ENCODE measurements at places on chromosomes 5 and 9.

GRCh38 chr5:176812269-176813259, 2.2 kb downstream of the UNC5A start:
- no peak for DNase-seq

DNA sequence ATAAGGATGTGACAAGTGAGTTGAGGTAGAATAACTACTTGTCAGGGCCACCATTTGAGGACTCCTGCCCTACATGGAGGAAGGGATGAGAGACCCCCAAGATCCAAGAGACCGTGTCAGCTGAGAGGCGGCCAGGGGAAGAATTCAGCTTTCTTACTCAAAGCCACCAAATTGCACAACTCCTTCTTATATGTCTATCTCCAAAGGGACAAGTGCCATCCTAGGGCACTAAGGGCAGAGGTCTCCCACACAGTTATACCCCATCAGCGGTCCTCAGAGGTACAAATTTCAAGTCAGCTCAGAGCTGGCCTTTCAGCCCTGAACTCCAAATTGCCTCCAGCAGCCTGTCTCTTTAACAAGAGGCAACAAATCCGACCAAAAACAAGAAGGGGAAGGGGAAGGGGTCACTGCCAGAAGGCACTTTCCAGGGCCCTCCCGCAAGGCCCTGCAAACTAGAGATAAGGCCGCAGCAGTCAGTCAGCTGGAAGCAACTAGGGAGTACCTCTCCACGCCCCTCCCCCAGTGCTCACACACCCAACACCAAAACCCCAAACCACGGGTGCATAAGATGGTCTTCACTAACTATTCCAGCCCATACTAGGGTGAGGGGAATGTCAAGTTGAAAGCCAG, 6.1 kb upstream of the STOML2 start:
- DNase-seq, result no peak

GRCh38 chr5:151250346-151251000, 2.5 kb upstream of the GM2A start:
- DNase-seq, result no peak

DNA sequence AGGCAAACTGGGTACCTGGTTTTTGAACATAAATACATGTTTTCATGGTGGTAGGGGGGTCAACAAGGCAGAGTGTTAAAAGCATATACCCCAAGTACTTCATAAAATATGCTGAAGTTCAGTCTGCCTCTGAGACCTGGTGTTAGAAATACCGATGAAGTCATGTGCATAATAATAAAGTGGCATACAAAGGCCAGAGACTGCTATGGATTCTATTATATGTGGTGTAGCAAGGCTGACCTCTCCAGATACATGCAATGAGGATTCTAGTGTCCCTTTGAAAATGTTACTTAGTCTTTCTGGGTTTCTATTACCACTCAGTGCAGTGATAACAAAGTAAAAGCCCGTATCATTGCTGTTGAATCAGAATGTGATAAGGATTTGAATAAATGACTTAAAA, 487.5 kb upstream of the ZNF608 start:
- no peak for DNase-seq

DNA sequence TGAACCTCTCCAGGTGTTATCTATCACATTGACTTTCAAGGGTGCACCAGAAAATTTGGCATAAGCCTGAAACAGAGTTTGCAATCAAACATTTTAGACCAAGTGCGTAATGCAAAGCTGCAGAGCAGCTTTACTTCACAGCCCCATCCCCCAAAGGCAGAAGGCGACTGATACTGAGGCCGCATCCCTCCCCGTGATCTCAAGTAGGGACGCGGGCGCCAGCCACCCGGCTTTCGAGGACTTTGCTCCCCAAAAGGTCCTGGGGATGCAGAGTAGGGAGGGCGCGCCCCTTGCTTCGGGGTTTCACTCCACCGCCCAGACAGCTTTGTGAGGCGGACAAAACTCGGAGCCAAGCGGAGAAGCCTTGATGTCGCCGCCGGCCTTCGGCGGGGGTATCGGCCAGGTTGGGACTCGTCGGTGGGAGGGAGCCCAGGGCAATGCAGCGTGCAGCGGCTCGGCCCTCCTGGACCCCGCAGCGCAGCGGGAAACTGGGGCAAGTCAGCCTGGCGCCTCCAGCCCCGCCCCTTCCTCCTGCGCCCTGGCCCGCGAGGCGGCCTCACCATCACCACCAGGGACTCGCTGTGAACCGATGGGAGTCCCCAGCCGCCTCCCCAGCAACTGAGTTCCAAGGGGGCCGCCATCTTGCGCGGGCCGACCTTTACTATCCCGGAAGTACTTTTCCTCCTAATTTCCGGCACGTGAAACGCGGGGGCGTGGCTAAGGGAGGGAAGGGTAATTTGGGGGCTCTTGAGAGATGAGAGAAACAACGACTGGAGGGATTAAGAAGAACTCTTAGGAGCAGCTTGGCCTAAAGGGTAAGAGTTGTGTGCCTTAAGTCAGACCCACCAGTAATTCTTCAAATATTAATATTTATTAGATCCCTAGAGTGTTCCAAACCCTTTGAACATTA, at the start of gene MTX3:
Gene MTX3, minus strand, starts transcription at position 665 of the 910 bp plus-strand sequence. Its CDS starts 24 bp downstream, at position 641.
- DNase-seq, result peak; percentile 94

DNA sequence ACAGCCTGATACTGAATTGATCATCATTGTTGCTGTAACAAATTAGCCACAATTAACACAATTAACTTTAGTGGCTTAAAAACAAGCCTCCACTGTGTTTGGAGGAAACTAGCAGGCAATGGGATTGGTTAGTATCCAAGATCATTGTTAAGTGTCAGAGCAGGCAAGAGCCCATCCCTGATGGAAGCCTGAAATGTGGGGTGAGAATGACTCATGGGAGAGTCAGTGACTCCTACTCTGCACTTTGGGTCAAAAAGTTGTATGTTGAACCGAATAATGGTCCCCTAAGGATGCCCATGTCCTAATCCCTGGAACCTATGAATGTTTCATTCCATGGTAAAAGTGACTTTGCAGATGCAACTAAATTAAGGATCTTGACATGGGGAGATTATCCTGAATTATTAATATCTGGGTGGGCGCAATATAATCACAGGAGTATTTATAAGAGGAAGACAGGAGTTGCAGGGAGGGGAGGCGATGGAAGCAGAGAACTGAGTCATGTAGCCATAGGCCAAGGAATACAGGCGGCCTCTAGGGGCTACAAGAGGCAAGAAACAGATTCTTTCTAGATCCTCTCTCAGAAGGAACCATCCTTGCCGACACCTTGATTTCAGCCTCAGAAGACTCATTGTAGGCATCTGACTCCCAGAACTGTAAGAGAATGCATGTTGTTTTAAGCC, 28.8 kb downstream of the ALG2 start:
- DNase-seq, result peak; percentile 6

DNA sequence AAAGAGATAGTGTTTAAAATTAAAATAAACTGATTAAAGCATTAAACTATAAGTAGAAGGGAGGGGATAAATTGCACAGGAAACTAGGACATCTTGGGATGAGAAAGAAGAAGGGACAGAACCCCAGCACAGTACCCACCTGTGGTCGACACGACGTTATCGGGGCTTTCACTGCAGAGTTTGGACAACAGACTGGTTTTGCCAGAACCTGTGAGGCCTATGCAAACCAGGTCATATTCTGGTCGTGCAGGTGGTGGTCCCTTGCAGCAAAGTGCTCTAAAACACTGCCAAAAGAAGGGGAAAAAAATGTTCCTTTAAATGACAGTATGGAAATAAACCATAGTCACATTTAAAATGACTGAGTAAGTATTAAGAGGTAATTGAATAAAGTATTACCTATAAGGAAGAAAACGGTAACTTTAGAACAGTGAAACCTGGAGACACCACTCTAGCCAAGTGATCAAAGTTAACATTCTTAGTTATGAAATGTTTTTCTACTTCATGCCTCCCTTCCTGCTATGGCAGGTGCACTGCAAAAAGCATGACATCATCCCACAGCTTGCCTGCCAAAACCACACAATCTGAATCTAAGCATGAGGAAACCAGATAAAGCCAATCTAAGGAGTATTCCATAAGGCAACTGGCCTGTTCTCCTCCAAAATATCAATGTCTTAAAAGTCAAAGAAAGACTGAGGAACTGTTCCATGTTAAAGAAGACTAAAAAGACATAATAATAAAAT, 138.6 kb downstream of the ARL15 start:
- no peak for DNase-seq

DNA sequence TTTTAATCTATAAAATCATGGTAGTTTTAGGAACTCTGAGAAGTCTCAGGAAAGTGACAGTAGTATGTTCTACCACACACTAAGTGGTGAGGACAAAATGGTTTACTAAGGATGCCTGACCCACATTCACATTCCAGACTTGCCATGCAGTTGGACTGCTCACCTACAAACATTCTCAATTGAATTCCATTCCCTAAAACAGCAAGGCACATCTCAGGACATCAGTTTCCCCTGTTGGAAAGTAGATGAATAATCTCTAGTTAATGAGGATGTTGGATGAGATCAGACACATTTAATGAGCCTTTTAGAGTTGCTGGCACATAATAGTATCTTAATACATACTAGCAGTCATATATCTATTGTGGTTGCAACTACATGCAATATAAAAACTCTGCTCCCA, 76.6 kb downstream of the ZNF618 start:
- no peak for DNase-seq

DNA sequence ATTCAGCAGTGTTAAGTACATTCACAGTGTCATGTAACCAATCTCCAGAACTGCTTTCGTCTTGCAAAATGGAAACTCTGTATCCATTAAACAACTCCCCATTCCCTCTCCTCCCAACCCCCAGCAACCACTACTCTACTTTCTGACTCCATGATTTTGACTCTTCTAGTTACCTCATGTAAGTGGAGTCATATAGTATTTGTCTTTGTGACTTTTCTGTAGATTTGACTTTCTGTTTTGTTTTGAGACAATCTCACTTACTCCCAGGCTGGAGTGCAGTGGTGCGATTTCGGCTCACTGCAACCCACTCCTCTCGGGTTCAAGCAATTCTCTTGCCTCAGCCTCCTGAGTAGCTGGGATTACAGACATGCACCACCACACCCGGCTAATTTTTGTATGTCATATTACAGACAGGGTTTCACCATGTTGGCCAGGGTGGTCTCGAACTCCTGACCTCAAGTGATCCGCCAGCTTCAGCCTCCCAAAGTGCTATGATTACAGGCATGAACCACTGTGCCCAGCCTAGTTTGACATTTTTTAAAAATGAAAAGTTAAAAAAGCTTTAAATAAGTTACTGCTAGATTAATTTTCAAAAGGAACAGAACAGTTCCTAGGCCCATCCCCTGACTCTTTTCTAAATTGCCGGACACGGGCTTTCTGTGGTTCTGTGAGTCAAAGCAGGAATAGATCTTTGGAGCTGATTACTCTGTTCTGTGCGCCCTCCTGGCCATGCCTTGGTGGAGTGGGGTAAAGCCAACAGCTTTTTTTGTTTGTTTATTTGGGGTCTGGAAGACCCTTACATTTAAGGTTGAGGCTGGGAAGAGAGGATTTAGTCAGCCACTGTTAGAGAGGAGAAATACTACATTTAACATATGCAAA, 59.3 kb downstream of the RALGPS1 start:
- no peak for DNase-seq

DNA sequence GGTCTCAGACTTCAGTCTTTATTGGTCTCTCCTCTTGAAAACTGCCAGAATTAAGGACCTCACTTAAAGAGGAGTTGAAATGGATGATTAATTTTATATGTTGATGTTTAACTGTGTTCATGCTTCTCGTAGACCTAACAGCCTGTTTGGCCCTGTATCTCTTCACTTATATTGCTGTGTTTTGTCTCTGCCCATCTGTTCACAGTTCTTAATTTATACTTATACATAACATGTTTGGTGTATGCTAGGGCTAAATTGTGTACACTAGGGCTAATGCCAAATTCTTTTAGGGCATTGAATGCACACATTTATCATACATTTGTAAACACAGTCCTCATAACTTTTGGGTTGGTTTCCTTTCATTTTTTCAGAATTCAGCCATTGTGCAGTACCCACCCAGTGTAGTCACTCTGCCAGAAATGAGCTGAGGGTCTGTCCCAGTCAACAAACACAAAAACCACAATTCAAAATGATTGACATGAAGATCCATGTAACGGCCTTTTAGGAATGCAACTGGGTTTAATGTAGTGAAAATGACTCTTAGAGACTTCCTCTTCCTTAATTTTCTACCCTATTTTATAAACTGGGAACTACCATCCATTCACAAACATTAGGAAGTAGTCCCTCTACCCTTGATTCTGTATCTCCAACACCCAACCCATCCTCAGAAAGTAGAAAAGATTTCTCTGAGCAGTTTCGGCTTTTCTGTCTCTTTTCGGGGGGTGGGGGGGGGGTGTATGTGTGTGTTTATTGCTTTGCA, 668.8 kb upstream of the KLF4 start:
- DNase-seq, result no peak

- no peak for DNase-seq
Measured at GRCh38 chr5:43771611-43772031, 168.6 kb downstream of the NNT start.

GRCh38 chr5:42858031-42858643, 46.4 kb upstream of the SELENOP start:
- DNase-seq, result no peak

DNA sequence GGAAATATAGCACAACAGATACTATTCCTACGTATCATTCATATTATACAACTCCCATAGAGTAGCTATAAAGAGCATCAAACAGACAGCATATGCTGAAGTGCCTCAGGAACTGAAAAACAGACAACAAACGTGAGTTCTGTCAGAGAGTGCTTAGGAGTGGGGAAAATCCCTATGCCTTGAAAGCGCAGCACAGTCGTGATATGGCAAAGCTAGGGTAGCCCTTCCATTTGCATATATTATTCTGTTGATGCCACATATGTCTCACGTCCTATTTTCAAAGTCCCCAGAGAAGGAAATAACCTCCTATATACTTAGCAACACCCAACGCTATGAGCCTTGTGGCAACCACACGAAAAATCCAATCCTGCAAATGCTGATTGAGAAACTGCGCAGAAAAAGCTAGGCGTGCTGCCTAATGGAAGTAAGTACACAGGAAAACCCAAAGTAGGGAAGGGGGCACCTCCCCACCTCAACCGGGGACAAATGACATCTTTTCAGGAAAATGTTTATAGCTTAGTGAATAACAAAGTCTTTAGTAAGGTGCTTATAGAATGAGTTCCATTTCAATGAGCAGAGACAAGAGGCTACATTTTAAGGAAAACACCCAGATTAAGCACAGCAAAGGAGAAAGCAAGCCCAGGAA, 105.1 kb downstream of the MED10 start:
- DNase-seq, result no peak

Measured in lower leg skin (tissue), 4 donors.